ENCODE measurements at places on chromosomes 5 and 9.

GRCh38 chr5:9125852-9126251 is 420.0 kb downstream of the SEMA5A start:
- no peak for DNase-seq

GRCh38 chr5:61139094-61139873 is 23.0 kb downstream of the SMIM15 start:
- DNase-seq, result no peak

DNA sequence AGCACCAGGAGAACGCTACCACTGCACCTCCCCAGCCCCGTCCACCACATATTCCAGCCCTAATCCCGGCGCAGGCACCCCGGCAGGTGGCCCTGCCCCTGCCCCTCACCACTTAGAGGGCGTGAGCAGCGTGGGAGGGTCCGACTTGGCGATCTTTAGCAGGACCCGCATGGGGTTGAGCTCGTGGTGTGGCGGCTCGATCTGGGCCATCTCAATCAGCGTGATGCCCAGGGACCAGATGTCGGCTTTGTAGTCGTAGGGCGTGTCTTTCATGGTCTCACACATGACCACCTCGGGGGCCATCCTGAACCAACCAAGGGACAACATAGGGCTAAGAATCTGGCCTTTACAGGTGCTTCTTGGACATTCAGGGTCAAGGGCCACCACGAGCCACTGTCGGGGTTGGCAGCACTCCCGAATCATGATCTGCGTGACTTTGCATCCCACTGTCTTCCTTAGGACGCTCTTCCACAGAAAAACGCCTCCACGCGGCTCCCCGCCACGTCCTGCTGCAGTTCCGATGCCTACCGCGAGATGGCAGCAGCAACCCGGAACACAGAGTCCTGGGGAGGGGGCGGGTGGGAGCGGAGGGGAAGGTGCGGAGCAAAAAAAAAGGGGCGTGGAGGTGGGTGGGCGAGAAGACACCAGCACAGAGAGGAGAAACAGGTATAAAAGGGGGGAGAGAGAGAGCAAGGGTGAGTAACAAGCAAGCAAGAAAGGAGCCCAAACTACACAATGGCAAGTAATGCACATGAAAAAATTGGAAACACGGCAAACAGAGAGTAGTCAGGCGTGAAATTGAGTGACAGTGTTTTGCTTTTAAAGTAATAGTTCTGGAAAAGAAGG is 81.3 kb downstream of the STK10 start:
- DNase-seq, result peak; percentile 88

DNA sequence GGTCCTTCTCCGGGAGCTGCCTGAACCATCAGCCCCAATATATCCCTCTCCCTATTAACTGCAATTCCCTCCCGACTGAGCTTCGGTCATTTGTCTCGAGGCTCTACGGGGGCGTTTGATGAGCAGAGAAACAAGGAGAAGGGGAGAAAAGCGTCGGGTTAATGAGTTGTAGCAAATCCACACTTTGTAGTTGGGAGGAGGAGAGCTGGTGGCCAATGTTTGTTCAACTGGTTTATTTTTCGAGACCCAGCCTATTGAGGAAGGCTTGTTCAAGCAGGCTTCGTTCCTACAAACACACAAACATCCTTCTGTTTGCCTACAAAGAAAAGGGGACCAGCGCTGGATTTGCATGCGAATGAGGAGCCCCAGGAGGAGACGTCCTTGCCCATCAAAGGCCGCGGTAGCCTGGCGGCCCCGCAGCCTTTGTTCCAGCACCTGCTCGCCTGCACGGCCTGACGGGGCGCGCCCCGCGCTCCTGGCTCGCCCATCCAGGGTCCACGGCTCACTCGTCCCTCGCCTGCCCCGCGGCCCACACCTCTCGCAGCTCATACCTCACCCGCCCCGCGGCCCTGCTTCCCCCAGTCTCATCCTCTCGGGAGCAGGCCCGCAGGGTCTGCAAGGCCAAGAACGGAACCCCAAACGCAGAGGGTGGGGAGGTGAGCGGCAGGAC is 4.6 kb downstream of the FOXD1 start:
- DNase-seq, result no peak

GRCh38 chr5:33482335-33482734 is 41.6 kb downstream of the TARS1 start:
- DNase-seq, result no peak

GRCh38 chr9:121055642-121056143 is 5.6 kb upstream of the C5 start:
- no peak for DNase-seq

GRCh38 chr5:21806943-21807342 is 1046.2 kb downstream of the CDH12 start:
- DNase-seq, result no peak

GRCh38 chr5:57753446-57753845 is 270.8 kb upstream of the ACTBL2 start:
- DNase-seq, result no peak

GRCh38 chr5:18526792-18527405 is 892.6 kb downstream of the TAF11L14 start:
- DNase-seq, result no peak

All from head of caudate nucleus (tissue), 42 donors.